ENCODE measurements at places on chromosomes 12 and 14.

- no peak for DNase-seq
Observed at GRCh38 chr12:120091371-120092090, 25.0 kb downstream of the RAB35 start.

DNA sequence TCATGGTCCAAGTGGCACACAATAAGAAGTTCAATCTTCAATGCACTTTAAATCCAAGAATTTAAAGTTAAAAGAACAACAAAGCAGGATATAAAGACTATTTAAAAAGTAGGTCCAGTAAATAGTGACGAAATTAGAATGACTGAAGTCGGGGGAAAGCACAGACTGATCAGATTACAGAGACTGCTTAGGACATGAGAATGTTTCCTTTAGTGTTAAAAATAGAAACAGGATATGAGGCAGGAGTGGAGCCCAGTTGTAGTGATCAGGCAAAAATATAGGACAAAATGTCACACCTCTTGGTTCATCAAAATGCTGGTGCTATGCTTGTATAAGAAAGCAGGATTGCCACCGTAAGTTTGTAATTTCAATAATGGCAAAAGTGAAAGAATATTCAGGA is 52.2 kb upstream of the CD163 start:
- DNase-seq: no peak

GRCh38 chr12:65276916-65277530 is 1.5 kb upstream of the MSRB3 start:
- no peak for DNase-seq

DNA sequence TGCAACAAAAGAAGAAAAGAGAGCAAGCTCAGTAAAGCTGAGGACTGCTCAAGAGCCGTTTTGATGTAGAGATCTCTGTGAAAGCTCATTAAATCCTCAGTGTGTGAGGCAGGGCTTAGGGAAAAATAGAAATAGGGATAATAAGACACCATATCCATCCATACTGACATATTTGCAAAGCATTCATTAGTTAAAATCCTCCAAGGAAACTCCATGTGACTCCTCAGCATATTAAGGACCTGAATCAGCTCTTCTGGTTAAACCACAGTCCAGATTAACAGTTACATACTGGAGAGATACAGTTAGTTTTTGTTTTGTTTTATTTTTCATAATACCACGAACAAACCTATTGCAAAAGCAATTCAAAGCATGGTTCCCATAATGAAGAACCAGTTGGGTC is 288.2 kb downstream of the PAWR start:
- no peak for DNase-seq

DNA sequence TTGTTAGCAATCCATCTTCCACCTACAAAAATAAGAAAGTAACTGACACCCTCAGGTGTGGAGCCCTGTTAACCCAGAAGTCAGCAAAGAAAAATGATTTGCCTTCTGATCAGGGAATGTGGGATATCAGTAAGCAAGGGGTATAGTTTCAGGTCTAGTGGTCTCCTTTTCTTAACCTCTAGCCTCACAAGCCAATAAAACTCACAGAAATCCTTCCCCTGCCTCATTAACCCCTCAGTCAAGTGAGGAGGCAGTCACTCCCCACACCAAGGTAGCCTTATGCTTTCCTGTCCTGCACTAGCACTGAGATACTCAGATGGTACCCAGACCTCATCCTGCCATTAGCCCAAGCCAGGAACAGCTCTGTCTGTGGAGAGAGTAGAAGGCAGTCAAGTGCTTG is 103.4 kb upstream of the VASH1 start:
- no peak for DNase-seq

GRCh38 chr14:106067935-106068334 is 541.6 kb downstream of the TMEM121 start:
- DNase-seq: no peak

DNA sequence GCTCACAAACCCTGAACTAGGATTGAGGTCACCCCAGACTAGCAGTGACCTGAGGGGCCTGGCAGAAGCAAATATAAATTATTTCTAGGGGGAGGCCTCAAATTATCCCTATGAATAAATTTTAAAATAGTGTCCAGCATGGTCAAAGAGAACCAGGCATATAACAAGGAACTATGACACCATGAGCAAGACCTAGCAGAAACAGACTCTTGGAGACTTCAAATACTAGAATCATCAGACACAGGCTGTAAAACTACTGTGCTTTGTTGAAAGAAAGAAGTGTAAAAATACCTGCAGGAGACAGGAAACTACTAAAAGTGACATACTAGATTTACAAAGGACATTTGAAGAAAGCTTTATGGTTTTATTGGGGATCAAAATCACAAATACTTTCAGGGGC is 3.2 kb upstream of the BCL7A start:
- no peak for DNase-seq

DNA sequence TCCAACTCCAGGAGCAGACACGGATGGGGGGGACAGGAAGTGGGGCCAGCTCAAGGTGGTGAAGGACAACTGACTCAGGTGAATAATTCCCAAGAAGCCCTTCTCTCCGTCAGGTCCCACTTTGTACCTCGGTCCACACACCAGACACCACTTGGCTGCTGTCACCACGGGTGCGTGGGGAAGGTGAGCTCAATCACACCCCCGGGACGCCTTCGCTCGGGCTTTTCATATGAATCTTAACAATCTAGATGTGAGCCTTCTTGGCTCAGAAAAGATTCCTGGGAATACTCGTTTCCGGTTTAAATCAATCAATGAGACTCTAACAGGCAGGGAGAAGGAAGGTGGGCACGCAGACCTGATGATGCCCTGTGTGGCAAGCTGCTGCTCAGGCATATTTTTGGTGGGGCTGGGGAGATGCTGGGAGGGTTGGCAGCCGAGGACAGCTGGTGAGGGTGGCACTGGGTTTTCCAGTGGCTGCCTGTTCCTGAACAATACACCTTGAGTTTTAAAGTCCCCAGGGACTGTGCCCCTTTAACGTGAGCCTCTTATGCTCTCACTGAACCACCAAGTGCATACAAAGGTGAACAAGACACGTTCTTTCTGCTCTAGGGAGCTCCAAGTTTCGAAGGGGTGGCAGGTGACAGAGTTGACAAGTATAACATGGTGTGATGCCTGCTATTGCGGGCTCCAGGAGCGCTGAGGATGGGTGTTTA is 5.1 kb downstream of the TESC start:
- DNase-seq: no peak

- no peak for DNase-seq
Observed at GRCh38 chr12:106276032-106276740, 26.3 kb upstream of the TCP11L2 start.

DNA sequence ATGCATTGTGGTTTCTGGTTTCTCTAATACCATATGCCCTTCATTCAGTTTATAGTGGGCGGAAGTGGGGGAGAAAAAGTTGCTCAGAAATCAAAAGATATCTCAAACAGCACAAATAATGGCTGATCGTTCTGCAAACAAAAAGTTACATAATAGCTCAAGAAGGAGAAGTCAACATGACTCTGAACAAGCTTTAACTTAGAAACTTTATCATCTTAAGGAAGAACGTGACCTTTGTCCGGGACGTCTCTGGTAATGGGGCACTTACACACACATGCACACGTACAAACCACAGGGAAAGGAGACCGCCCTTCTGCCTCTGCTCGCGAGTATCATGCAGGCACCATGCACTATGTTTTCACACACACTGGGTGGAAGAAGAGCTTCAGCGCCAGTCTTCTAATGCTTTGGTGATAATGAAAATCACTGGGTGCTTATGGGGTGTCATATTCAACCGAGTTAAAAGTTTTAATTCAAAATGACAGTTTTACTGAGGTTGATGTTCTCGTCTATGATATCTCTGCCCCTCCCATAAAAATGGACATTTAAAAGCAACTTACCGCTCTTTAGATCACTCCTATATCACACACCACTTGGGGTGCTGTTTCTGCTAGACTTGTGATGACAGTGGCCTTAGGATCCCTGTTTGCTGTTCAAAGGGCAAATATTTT is 4.7 kb downstream of the FOS start:
- DNase-seq: no peak

DNA sequence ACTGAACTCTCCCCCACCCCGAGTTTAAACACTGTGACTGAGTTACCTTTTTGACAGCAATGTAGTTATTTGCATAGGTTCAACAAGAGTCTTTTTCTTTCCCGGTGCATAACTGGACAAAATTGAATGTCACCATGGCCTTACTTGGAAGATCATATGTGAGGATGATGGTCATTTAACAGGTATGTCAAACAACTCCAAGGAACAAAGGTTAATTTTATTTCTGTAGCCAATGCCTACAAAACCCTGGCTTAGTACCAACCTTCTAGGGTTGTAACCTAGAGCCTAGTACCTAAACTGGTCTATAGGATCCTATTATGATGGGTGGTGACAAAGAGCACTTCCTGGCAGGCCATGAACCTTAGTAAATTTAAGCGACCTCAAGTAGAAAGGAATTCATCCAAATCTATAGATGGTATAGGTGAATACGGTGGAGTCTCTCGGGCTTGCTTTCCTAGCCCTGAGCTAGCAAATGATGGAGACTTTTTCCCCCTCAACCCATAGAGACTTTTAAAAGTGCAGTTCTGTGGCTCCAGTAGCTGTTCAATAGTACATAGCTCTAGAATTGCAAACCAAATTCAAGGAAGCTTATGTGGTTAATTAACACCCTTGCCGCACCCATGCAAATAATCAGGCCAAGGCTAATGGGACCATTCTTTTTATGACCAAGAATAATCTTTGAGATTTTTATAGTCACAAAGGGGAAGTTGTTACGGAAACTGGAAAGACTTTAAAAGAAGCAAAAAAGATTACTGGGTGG is 89.0 kb downstream of the SLC38A1 start:
- DNase-seq: no peak

DNA sequence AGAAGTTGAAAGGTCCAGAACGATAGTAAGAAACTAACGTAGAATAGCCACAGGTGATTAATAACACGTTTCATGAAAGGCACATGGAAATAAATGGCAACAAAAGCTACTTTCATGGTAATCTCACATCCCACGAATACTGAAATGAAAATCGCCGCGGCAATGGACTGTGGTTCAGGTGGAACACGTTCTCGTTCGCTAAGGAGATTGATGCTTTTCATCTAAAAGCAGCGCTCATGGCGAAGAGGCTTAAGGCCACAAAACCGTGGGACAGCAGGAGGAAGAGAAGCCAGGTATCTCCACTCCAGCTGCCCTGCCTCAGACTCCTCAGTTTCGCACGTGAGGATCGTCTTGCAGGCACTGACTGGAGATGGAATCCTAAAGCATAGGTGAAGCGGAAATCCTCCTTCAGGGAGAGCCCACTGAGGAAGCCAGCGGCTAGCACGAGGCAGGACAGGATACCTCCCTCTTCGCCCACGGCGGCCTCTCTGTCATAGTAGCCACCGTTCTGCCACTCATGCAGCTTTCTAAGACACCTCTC is 696 bp upstream of the GPHN start:
- no peak for DNase-seq

DNA sequence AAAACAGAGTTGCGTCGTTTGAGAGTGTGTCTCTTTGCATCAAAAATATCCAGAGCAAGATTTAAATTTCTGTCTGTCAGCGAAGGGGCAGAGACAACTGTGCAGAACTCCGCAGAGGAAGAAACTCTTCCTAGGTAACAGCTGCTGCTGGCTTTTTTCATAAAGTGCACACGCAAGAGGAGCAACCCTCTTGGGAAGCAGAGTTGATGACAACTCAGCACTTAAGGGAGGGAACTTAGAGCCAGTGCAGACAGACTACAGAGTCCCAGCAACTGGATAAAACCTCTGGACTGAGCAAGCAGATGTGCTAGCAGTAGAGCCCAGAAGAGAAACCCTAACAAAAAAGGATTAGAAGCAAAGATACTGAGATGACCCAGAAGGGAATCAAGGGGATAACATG is 337.1 kb downstream of the PCNX1 start:
- DNase-seq: no peak

DNA sequence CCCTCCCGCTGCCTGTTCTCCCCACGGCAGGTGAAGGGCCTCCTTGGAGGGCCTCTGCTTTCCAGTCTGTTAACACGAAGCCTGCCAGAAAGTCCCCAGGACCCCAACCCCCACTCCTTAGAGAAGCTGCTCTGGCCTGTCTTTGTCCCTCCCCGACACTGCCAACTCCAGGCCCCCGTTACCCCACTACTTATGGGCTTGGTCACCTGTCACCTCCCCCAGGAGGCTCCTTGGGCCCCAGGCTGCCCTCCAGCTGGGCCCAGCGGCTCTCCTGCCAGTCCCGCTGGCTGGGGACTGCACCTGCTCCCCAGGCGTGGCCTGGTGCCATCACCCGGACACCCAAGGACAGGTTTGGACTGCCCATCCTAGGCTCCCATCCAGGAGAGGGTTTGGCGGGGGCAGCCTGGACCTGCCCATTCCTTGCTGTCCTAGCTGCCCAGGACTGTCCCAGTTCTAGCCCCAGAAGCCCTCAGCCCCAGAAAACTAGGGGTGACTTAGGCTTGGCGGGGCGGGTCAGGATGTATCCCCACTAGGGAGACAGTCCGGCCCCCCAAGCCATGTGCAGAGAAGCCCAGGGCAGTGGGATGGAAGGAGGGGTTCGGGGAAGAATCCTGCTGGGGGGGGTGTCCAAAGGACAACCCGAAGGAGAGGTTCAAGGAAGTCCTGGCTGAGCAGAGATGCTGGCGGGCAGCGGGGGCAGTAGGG is 155.7 kb upstream of the C14orf180 start:
- DNase-seq: no peak

DNA sequence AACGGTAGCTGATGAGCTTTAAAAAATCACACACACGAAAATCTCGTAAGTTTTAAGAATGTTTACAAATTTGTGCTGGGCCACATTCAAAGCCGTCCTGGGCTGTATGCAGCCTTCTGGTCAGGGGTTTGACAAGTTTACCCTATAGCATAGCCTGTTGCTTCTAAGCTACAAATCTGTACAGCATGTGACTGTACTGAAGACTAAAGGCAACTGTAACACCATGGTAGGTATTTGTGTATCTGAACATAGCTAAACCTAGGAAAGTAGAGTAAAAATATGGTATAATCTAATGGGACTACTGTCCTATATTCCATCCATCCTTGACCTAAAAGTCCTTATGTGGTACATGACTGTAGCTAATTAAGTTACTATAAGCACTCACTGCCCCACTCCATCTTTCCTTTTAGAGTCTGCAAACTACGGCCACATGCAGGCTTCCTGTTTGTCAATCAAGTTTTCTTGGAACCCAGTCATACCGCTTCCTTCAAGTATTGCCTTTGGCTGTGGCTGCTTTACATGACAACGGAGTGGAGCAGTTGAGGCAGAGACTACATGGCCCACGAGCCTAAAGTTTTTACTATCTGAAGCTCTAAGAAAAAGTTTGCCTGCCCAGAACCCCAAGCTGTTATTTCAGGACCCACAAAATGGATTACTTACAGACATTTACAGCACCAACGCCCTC is 18.5 kb downstream of the KRT7 start:
- no peak for DNase-seq

DNA sequence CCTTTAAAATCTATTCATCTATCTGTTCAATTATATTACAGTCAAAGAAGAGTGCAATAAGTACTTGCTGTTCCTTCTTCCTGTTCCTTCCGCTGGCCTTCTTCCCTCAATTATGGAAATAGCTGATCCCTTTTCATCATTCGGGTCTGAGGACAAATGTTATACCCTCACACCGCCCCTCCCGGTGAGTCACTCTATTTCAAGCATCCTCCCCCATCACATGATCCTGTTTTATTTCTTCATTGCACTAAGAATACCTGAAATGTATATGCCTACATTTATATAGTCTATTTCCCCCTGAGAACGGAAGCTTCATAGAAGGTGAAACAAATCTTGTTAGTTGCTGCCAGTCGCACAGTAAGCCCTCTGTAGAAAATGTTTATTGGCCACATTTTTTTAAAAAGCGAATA is 2.5 kb downstream of the SLC38A1 start:
- no peak for DNase-seq

GRCh38 chr14:50823051-50823761 is 7.8 kb downstream of the NIN start:
- no peak for DNase-seq

Data from iPS DF 6.9 (cell line).